Naive thymus-derived CD8-positive, alpha-beta T cell (primary cell): ENCODE measurements at places on chromosomes 7 and 10.
A peak's percentile ranks its signal among the peaks of the same experiment; 100 is the strongest.

- no peak for DNase-seq
- no peaks in the 10 kb centered on the region for H3K36me3 ChIP-seq
- H3K27me3 ChIP-seq, result peaks cover 4% of the 10 kb centered on the region
- no peaks in the 10 kb centered on the region for H3K4me1 ChIP-seq
Measured at GRCh38 chr7:3880228-3880987, 579.4 kb downstream of the SDK1 start.

- H3K4me1 ChIP-seq, result no peaks in the 10 kb centered on the region
- no peaks in the 10 kb centered on the region for H3K36me3 ChIP-seq
- DNase-seq, result no peak
- no peak overlapping the region for H3K27ac ChIP-seq
- H3K27me3 ChIP-seq, result no peaks in the 10 kb centered on the region
Measured at GRCh38 chr10:12927896-12928295, 73.6 kb downstream of the CCDC3 start.

DNA sequence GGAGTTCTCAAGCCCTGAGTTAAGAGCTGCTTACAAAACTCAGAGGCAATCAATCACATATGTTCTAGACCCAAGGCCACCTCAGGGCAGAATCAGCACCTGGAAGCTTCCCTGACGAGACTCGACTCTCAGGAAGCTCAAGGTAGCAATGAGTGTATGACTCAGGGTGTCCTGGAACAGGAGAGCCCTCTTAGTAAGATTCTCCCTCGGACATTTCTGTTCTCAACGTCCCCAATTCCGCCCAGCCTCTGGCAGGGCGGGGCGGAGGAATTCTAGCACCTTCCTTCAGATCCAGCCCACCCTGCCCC, 39.6 kb upstream of the PROSER2 start:
- H3K36me3 ChIP-seq, result no peaks in the 10 kb centered on the region
- H3K4me3 ChIP-seq, result no peak overlapping the region
- no peak overlapping the region for H3K27ac ChIP-seq
- peaks cover 2% of the 10 kb centered on the region for H3K4me1 ChIP-seq
- H3K27me3 ChIP-seq, result peaks cover 16% of the 10 kb centered on the region
- no peak for DNase-seq

- peak within 1 kb of the TSS; percentile 84 for H3K4me3 ChIP-seq
- no peaks in the 10 kb centered on the region for H3K36me3 ChIP-seq
- peak within 1 kb of the TSS; percentile 66 for H3K27ac ChIP-seq
Measured at GRCh38 chr7:80134536-80135308, at the start of gene GNAI1. Gene GNAI1 (plus strand): TSS chr7:80134831. CDS start chr7:80135161, 330 bp downstream.

DNA sequence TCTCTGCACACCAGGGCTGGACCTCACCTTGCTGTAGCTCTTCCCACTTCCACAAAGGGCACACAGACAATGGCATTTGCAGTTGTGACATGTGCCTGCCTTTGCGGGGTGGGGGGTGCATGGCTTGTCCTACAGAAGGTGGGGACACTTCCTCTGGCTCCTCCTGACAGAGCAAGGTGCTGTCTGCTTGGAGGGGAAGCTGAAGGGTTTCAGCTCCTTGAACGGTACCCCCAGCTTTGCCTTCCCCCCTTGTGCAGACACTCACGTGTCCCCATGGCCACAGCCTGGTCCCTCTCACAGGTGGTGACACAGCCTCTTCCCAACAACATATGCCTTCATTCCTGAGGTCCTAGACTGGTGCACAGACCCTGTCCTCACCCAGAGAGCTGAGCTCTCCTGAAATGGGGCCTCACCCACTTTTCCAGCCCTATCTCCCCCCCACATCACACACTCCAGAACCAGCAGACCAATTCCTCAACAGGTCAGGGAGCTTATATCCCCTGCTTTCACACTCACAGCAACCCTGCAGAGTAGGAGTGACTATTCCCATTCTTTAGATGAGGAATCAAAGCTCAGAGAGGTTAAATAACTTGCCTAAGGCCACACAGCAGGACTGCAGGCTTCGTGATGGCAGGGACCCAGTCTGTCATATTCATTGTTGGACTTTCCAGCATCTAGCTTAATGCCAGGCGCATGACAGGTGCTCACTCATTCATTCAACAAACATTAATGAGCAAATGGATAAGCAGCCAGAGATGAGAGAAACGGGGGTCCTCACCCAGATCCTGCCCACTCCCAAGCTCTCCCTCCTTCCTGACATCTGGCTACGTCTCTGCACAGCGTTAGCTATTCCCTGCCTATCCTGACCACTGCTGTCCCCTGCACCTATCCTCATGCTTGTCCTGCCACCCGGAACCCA, 44.4 kb downstream of the PARP12 start:
- no peak overlapping the region for H3K4me3 ChIP-seq
- H3K27me3 ChIP-seq, result no peaks in the 10 kb centered on the region
- H3K27ac ChIP-seq, result no peak overlapping the region
- DNase-seq, result no peak
- peaks cover 7% of the 10 kb centered on the region for H3K4me1 ChIP-seq

DNA sequence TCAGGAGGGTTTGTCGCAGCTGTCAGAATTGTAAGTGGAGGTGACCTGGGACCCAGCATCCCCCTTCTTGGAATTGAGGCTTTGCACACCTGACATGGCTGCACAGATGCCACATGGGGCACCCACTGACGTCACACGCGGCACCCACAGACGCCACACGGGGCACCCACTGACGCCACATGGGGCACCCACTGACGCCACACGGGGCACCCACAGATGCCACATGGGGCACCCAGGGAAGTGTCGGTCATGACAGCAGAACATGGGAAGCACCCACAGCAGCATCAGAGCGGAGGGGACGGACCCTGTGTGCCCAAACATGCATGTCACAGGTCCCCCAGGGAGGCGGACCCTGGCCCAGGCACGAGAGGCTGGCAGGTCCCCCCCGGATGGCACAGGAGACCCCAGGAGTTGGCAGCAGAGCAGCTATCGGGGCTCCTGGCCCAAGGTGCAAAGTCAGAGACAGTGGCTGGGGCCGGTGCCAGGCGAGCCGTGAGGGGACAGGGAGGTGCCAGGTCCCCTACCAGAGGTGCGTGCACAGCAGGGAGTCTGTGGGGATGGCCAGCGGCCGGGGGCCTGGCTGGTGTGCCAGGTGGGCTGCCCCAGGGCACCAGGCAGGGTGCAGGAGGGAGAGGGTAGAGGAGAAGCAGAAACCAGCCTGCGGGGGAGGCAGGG, 21.1 kb downstream of the KNDC1 start:
- H3K27me3 ChIP-seq, result peaks cover 1% of the 10 kb centered on the region
- DNase-seq, result no peak
- no peaks in the 10 kb centered on the region for H3K4me1 ChIP-seq

DNA sequence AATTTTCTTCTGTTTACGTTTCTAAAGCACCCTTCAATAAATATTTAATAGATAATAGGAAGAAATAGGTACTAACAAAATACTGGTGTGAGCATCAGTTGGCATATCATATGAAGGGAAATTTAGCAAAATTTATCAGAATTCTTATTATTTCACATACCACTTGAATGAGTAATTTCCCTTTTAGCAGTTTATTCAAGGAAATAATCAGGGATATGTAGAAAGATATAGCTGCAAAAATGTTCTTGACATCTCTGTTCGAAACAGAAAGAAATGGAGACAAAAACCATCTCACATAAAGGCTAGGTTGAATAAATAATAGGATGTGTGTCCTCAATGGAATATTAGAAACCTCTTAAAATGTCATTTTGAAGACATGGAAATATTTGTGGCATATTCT, 35.8 kb upstream of the PIP4K2A start:
- no peak overlapping the region for H3K4me3 ChIP-seq
- no peak for DNase-seq
- no peaks in the 10 kb centered on the region for H3K27me3 ChIP-seq
- H3K4me1 ChIP-seq, result peaks cover 9% of the 10 kb centered on the region

DNA sequence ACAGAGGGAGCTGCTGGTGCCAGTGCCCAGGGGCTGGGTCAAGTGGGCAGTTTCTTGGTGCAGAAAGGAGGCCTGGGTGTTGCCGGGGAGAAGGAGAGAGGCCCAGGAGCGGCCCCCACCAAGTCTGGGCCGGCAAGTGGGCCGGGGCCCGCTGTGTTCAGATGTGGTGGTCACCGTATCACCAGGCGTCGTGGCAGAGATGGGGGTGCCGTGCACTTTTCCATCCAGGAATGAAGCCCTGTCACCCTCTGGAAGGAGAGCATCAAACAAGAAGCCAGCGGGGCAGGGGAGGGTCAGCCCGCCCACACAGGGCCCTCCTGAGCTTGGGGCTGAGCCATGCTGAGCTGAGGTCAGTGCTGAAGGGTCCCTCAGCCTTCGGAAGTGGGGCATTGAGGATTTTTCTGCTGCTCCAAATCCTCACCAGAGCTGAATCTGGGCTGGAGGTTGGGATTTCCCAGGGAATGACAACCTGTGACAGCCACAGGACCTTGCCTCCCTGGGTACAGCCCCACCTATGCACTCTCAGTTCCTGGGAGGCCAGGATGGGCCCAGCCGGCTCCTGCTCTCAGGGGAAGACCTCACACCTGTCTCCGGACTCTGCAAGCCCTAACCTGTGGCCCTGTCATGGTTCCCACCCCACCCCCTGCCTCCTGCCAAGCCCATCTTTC, 27.9 kb upstream of the INPP5A start:
- no peaks in the 10 kb centered on the region for H3K4me1 ChIP-seq
- no peaks in the 10 kb centered on the region for H3K27me3 ChIP-seq
- H3K4me3 ChIP-seq, result no peak overlapping the region

- DNase-seq, result no peak
- H3K4me1 ChIP-seq, result peaks cover 19% of the 10 kb centered on the region
- no peak overlapping the region for H3K27ac ChIP-seq
- H3K27me3 ChIP-seq, result peaks cover 5% of the 10 kb centered on the region
- no peaks in the 10 kb centered on the region for H3K36me3 ChIP-seq
Measured at GRCh38 chr10:1195828-1196227, 139.6 kb downstream of the WDR37 start.

- DNase-seq, result no peak
- peaks cover 14% of the 10 kb centered on the region for H3K27me3 ChIP-seq
- H3K4me1 ChIP-seq, result no peaks in the 10 kb centered on the region
- H3K36me3 ChIP-seq, result no peaks in the 10 kb centered on the region
- no peak overlapping the region for H3K27ac ChIP-seq
- H3K4me3 ChIP-seq, result no peak overlapping the region
Measured at GRCh38 chr7:7017707-7018280, 164.6 kb upstream of the C1GALT1 start.

- H3K4me3 ChIP-seq, result no peak overlapping the region
- H3K27ac ChIP-seq, result no peak overlapping the region
- H3K36me3 ChIP-seq, result no peaks in the 10 kb centered on the region
- no peaks in the 10 kb centered on the region for H3K4me1 ChIP-seq
- DNase-seq, result no peak
Measured at GRCh38 chr10:29993319-29993915, 66.0 kb downstream of the JCAD start.

- no peaks in the 10 kb centered on the region for H3K36me3 ChIP-seq
- no peaks in the 10 kb centered on the region for H3K27me3 ChIP-seq
- no peak overlapping the region for H3K27ac ChIP-seq
- no peak for DNase-seq
- H3K4me3 ChIP-seq, result no peak overlapping the region
Measured at GRCh38 chr7:19491371-19491770, 217.5 kb downstream of the POLR1F start.

DNA sequence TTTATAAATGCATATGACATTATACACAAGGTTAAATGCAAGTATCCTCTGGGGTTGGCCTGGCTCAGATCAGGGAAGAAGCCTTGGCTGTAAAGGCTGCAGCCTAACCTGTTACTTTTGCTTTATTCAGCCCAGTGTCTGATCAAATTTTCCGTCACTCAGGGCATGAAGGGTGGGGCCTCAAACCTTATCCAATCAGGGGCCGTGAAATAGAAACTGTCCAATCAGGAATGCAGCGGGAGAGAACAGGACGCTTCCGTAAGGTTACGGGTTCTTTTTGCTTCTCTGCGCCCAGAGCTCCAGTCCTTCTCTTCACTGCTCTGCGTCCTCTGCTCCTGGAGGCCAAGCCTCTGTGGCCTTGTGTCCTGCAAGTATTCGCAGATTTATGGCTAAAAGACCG, at the start of gene ZNF716:
ZNF716 (plus strand) TSS at position 274 of the 400 bp plus-strand sequence; CDS start at position 386, 112 bp downstream.
- H3K27me3 ChIP-seq, result no peaks in the 10 kb centered on the region
- H3K4me1 ChIP-seq, result no peaks in the 10 kb centered on the region
- H3K36me3 ChIP-seq, result no peaks in the 10 kb centered on the region
- no peak within 1 kb of the TSS for H3K27ac ChIP-seq
- H3K4me3 ChIP-seq, result no peak within 1 kb of the TSS
- no peak for DNase-seq

DNA sequence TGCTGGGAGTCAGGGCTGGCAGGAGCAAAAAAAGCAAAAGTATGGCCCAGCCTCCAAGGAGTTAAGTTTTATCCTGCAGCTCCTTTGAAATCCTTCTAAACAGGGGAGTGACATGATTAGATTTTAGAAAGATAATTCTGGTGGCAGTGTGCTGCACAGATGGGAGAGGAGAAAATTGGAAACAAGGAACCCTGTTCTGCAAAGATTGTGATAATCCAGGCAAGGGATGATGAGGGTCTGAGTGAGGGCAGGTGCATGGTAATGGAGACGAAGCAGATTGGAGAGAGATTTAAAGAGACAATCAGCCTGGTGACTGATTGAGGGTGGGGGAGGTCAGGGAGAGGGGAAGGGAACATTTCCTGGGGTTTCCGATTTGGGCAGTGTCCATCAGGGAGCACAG, 444.7 kb upstream of the PODXL start:
- DNase-seq, result no peak
- H3K27ac ChIP-seq, result no peak overlapping the region
- H3K36me3 ChIP-seq, result no peaks in the 10 kb centered on the region
- no peaks in the 10 kb centered on the region for H3K27me3 ChIP-seq
- no peaks in the 10 kb centered on the region for H3K4me1 ChIP-seq

DNA sequence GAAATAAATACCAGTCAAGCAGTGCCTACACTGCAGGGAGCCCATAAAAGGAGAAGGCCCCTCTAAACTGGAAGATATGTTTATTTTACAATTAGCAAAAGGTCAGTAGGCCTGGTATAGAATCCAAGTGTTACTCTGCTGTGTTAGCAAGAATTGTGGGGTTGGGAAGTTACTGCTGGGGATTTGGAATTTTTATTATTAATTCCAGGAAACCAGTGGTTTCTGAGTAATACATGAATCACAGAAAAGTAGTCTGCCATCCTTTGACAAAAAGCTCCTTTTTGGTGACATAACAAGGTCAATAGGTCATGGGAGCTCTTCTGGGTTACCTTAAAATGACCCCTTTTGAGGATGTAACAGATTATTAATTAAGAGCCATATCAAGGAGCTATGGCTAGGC, 67.4 kb downstream of the ZNF92 start:
- H3K27me3 ChIP-seq, result no peaks in the 10 kb centered on the region
- DNase-seq, result no peak
- no peaks in the 10 kb centered on the region for H3K36me3 ChIP-seq
- H3K27ac ChIP-seq, result no peak overlapping the region
- no peaks in the 10 kb centered on the region for H3K4me1 ChIP-seq

GRCh38 chr7:149494738-149495368, 2.8 kb downstream of the ZNF746 start:
- H3K36me3 ChIP-seq, result no peaks in the 10 kb centered on the region
- no peak overlapping the region for H3K4me3 ChIP-seq
- peak overlapping the region; percentile 71 for H3K27ac ChIP-seq
- no peak for DNase-seq
- peaks cover 32% of the 10 kb centered on the region for H3K4me1 ChIP-seq
